ENCODE measurements at places on chromosomes 16 and 17.

- no peak for DNase-seq
These were observed 25.1 kb upstream of the ITGAX start for GRCh38 chr16:31329671-31330552.

- DNase-seq, result no peak
These were observed 15.3 kb downstream of the ZC3H7A start for GRCh38 chr16:11781773-11782172.

- DNase-seq, result no peak
These were observed 507.5 kb upstream of the SALL1 start for GRCh38 chr16:51658531-51658930.

DNA sequence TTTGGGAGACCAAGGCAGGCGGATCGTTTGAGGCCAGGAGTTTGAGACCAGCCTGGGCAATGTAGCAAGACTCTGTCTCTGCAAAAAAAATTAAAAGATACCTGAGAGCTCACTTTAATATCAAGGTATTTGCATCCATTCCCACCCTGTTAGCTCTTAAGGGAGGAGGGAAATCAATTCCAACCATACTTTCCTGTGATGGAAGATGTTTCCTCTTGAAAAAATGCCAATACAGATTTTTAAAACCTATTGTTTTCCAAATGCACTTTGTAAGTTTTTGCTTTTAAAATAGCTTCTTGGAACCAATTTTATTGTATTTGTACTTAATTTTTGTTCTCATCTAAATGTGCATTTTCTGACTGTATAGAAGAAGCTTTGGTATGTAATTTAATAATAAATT, 49.2 kb downstream of the GOSR1 start:
- no peak for DNase-seq

DNA sequence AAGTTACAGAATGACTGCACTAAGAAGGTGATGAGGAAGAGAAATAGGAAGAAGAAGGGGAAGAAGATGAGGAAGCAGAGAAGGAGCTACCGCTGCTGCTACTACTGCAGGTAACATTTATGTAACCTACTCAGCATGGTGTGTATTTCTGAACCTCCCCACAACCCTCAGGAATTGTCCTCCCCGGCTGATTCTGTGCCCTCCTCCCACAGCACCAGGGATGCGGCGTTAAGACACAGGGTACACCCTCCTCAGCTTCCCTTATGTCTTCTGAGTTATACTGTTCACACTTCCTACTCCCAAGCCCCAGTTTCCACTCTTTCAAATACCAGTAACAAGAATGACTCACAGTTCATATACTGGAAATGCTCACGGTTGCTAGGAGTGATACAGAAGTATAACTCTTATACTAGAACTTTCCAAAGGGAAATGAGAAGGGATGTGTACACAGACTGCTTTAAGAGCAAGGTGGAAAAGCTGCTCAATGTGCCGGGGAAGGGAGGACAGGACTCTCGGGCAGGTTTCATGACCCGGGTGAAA, 224.5 kb upstream of the PSMD7 start:
- no peak for DNase-seq

GRCh38 chr17:42271006-42271778, 5.0 kb downstream of the STAT5B start:
- no peak for DNase-seq

GRCh38 chr17:36740157-36740556, 138.8 kb downstream of the MRM1 start:
- no peak for DNase-seq

- DNase-seq, result peak; percentile 82
These were observed 8.3 kb upstream of the PSMD3 start for GRCh38 chr17:39972271-39972670.

DNA sequence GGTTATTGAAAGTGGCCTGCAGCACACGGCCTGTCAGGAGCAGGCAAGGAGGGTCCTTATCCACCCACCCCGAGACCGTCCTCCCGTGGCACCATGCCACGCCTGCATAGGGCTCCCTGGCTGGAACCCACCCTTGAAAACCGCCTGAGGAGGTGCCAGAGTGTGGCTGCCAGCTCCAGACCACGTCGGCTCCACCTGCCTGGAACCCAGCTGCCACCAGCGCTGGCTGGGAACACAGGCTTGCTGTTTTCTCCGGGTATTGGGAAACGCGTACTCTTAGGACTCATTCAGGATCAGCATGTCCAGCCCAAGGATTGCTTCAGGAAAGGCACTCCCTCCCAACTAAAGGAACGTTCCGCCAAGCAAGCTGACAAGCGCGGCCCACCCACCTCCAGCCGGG, 6.7 kb downstream of the ARL16 start:
- no peak for DNase-seq

DNA sequence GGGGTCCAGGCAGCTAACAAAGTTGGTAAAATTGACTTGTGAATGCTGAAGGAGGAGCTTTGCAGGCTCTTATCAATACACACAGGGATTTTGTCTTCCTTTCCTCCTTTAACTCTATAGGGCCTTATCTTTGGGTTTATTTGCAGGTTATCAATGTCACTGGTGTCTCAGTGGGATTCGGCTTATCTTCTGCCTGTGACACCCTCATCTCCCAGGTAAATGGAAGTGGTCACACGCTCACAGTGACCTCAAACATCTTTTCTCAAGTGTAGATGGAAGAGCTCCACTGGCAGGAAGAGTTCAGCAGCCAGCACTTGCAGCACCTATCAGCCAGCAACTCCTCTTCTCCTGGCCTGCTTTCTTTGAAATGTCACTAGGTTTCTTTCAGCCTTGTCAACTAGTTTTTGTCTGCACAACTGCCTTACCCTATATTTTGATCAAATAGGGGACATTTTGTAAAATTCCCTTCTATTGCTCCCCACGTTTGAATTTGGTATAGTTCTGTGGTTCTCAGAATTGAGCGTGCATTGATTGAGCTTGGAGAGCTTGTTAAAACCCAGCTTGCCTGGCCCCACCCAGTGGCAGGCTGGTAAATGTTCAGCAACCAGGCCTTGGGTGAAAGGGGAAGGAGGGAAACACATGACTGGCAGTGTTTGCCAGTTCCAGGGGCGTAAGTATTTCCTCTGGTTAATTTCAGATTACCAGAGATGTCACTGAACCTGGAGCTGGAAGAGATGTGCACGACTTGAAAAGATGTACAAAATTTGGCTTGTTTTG, 12.8 kb downstream of the SLC47A1 start:
- DNase-seq, result peak; percentile 75

- no peak for DNase-seq
These were observed 24.4 kb upstream of the ABCC1 start for GRCh38 chr16:15924996-15925395.

- peak; percentile 87 for DNase-seq
These were observed 12.0 kb downstream of the TBC1D24 start for GRCh38 chr16:2486645-2487516.

GRCh38 chr16:18969050-18969854, 14.5 kb upstream of the TMC7 start:
- peak; percentile 88 for DNase-seq

- no peak for DNase-seq
These were observed 11.4 kb downstream of the PDK2 start for GRCh38 chr17:50106393-50107131.

GRCh38 chr17:57569853-57570252, 175.2 kb downstream of the CCDC182 start:
- no peak for DNase-seq

- DNase-seq, result peak; percentile 63
These were observed 341 bp downstream of the SLC7A6OS start for GRCh38 chr16:68310437-68310773.

DNA sequence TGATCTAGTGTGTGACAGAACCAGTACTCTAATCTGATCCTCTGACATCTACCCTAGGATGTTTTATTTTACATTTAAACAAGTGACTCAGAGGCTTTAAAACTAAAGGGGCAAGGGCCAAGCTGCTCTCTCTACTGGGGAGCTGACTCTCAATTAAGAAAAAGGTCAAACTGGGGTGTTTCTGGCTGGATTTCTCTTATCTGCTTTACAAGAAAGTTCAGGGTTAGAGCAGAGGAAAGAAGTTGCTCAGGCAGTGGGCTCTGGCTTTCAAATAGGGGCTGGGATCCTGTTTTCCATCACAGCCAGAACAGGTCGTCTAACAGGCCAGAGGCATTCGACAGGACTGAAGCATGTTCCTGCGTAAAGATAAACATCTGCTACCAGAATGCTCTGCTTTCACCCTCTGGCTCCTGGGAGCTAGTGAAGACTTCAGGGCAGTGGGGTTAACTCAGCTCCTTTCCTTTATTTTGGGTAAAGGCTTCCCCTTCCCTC, 8.5 kb downstream of the MMP28 start:
- DNase-seq, result no peak

DNA sequence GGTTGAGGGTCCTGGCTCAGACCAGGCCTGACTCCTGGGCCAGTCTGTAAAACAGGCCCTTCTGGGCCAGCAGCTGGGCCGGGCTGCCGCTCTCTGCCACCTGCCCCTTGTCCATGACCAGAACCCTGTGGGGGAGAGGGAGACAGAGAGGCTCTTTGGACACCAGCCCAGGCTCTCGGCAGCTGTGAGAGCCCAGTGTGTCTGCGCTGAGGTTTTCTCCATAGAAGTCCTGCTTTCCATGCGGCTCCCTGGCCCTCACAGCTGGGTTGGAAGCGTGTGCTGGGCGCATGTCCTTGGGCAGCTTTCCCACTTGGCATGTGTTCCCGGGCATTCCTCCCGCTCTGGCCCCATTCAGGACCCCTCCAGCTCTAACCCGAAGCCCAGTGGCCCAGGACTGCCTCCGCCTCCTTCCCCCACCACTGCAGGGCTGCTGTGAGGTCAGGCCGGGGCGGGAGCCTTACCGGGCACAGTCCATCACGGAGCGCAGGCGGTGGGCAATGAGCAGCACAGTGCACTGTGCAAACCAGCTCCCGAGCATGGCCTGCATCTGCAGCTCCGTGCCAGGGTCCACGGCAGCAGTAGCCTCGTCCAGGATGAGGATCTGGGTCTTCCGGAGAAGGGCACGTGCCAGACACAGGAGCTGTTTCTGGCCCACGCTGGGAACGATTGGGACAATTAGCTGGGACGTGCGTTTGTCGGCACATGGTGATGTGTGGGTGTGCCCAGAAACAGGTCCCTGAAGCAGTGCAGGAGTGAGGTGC, 73.0 kb downstream of the ABCC6 start:
- DNase-seq, result no peak
